Stimulated activated effector memory CD8-positive, alpha-beta T cell treated with anti-CD3 and anti-CD28 coated beads, Interleukin-12 subunit alpha, Interleukin-12 subunit beta, amount 100 ng/mL, for 72 hours (primary cell): ENCODE measurements at places on chromosomes 2 and 18.

GRCh38 chr2:64586883-64587481 lies 62.9 kb downstream of the AFTPH start:
- no peak for DNase-seq

GRCh38 chr2:174172802-174173355 lies 75.5 kb downstream of the OLA1 start:
- no peak for DNase-seq

DNA sequence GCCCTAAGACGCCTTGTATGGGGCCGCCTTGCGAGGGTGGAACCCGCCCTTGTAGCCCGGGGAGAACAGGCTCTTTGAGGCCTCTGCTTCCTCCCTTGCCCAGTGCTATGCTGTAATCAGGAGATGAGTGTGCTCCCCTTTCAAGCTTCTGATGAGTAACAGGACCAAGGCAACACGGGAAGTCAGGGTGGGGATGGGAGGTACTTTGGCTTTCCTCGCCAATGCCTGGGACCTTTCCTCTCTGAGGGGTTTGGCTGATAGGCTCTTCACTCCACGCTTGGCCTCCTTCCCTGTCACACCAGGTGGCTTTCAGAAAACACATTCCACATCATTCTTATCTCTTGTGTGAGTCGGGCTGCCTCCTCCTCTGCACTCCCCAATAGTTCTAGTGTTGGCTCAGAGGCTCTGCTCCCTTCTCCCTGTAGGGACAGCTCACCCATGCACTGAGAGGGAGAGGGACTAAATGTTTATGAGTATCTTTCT lies 223.7 kb upstream of the TRIB2 start:
- no peak for DNase-seq

GRCh38 chr2:223952280-223952968 lies 4.8 kb upstream of the MRPL44 start:
- no peak for DNase-seq

GRCh38 chr2:152455738-152456137 lies 120.8 kb downstream of the FMNL2 start:
- DNase-seq, result no peak

- no peak for DNase-seq
These were observed 118.7 kb downstream of the VAPA start for GRCh38 chr18:10032331-10033015.

GRCh38 chr18:58532298-58532697 lies 96.6 kb downstream of the ALPK2 start:
- DNase-seq, result no peak

DNA sequence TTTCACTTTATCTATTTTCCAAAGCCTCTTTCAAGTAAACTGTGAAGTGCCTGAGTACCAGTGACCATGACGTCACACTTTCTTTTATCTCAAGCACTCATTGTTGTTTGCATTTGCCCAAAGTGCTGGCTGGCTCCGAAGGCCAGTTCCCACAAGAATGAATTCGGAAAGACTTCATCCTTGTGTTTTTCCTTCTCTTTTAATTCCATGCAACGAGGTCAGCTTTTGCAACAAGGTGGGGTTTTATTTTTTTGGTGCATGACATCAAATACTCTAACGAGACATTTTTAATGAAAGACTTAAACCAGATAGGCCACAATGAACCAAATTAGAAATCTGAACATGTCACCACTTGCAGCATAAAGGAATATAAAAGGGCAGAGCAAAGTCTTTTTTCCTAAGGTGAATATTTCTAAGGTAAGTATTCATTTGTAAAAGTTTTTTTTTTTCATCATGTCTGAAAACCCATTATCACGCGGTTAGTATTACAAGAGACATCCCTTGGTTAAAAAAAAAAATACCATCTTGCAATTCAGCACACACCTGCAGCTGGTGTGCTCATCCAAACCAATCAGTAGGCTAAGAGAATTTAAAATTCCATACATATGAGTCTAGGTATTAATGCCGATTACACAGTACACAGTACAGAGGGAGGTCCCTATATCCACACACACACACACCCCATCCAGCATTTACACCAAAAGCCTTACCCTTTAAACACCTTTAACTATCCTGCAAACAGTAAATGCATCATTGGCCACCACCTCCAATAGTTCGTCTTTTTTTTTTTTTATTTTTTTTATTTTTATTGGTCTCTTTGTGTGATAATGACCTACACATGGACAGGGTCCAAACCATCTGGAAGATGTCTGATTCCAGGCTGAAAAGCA lies 2.3 kb downstream of the ARL4C start:
- no peak for DNase-seq

DNA sequence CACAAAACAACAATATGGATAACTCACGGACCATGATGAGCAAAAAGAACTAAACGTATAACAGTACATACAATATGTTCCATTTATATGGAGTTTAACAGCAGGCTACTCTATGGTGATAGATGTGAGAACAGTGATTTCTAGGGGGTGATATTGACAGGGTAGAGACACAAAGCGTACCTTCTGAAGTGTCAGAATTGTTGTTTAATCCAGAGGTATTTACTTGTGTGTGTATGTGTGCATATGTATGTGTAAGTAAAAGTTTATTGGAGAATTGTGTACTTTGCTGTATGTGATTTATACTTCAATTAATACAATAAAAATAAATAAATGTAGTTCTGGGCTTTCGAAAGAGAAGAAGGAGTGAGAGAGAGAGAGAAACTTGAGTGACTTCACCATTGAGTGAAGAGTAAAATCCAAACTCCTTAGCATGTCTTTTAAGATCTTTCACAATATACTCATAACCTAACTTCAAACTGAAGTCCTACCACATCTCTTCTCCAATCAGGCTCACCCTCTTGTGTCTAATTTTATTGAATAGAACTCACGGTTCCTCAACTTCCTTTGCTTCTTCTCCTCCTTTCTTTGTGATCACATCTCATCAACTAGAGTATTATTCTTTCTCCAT lies 126.0 kb upstream of the KLF7 start:
- DNase-seq, result no peak

- peak; percentile 82 for DNase-seq
These were observed 141.9 kb downstream of the ANKRD44 start for GRCh38 chr2:197168705-197169104.

DNA sequence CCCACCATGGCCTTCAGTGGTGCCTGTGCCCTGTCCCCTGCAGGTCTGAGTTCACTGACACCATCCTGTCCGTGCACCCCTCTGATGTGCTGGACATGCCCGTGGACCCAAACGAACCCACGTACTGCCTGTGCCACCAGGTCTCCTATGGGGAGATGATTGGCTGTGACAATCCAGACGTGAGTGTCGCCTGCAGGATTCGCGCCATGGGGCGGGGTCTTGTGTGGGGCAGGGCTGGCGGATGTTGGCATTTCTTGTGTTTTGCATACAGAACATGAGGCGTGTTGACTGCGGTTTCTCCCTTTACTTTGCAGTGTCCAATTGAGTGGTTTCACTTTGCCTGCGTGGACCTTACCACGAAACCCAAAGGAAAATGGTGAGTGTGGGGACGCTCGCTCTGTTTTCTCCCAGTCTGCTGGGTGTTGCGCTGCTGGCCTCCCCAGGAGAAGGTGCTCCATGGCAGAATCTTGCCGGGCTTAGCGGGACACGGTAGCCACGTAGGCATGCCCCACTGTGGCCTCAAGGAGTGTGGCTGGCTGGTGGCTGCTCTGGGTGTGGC lies 11.5 kb upstream of the D2HGDH start:
- no peak for DNase-seq

DNA sequence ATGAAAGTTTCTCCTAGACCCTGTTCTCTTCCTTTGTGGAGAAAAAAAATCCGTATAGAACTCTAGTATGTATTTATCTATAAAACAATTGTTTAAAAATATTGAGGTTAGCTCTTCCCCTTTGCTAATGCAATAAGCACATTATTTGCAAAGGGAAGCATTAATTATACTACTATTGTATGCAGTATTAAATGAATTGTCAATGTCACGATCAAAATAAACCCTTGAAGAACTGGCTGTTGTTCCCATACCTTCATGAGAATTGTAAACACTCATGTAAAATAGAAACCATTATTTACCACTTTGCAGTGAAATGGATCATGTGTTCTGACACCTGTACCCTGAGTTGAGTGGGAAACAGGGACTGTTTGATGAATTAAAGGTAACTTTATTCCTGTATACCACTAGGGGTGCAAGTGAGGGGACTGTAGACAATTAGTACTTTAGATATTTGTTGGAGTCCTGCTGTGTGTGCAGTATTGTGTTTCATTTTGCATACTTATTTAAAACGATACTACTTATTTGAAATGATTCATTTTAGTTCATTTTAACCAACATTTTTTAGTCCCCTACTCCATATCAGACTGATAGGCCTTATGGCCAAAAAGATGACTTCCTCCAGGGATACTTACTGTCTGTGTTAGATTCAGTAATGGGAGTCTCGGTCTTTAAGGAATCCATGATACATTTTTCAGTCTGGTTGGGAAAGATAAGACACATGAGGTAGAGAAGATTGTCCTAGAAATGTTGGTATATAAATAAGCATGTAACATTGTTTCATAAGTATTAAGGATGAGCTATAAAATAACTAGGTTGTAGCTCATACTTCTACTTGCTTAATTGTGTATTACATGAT lies 7.9 kb downstream of the PKP4 start:
- DNase-seq, result no peak

- peak; percentile 34 for DNase-seq
These were observed 31.4 kb upstream of the IL1B start for GRCh38 chr2:112867701-112868631.

DNA sequence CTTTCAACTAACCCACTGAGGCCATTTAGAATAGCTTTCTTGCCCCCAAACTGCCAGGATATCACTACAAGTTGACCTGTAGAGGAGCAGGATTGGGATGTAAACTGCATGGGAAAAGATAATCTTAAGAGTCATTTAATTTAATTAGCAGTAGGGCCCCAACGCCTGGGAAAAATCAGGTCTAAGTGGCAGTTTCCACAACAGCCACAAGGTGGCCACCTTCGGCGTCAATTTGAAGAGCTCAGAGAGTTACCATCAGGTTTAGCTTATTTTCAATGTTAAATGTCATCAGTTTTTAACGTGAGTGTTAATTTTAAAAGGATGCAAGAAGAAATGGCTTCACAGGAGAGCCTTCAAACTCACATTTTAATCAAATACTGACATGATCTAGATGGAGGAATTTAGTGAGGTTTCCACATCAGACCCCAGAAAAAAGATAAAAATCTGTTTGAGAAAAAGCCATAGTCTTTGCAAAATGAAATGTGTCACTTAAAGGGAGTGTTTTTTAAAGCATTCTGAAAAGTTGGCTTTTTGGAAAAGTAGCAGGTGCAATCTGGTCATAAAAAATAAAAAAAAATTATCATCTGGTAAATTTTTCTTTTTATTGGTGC lies 77.3 kb upstream of the UPP2 start:
- peak; percentile 67 for DNase-seq

GRCh38 chr2:145351864-145352425 lies 832.0 kb upstream of the ZEB2 start:
- no peak for DNase-seq

- DNase-seq, result no peak
These were observed 863.7 kb downstream of the MBD2 start for GRCh38 chr18:53360501-53361443.

DNA sequence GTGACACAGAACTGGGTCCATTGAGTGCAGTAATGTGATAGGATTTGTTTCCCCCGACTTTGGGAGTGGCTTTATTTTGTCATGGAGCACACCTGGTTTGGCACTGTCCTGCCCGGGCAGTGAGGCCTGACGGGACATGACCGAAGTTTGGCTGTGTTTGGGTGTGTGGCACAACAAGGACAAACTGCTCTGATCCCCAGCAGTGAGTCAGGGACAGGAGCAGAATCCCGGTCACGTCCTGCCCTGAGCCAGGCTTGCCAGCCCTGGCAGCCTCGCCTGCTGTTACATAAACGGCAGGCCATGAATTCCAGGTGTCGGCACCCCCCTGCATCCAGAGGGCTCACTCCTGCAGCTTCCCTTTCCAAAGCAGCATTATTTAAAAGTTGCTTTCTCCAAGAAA lies 45.7 kb downstream of the IMPA2 start:
- DNase-seq, result no peak

- no peak for DNase-seq
These were observed 13.2 kb downstream of the MSH6 start for GRCh38 chr2:47796090-47796697.

DNA sequence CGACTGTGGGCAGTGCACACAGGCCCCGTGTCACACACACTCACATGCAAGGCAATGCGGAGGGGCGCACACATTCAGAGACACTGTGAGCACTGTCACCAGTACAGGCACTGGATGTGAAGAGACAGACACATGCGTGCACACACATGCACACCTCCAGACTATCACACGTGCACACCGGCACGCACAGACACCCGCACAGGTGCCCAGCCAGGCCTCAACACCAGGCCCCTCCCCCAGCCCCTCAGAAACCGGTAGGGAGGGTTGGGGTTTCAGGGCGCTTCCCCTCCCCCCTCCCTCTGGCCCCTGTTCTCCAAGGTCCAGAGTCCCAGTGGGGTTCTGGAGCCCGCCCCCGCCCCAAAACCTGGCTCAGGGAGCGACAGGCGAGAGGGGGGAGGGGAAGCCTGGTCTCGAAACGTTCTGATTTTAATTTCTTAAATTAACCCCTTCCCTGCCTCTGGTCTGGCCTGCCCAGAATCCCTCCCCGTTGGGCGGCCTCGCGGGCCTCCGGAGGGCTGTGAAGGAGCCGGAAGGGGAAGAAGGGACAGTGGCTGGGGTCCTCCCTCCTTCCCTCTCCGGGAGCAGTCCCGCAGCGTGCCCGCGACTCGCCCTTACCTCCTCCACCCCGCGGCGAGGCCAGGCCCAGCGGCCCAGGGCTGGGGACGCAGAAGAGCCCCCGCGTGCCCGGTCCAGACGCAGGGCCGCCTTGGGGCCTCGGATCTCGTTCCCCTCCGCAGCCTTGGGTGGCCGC lies 558 bp downstream of the FBXO41 start:
- DNase-seq, result peak; percentile 53

- DNase-seq, result no peak
These were observed 193.8 kb upstream of the RND3 start for GRCh38 chr2:150681120-150681804.

DNA sequence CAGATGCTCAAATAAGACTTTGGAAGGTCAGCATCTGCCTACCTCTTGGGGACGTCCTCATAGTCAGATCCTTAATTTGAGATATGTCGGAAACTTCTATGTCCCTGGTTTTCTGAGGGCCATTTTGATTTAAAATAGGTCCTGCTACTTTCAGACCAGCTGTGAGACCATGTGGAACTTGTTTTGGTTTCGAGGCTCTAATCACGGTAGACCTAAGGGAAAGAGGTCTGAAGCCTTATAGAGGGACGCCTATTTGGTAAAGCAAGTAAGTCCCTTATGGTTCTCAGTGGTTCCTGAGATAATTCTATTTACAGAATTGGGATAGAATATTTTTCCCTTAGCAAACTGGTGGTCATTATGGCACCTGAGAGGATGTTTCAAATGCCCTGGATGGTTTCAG lies 75.1 kb downstream of the RFTN2 start:
- DNase-seq, result no peak

DNA sequence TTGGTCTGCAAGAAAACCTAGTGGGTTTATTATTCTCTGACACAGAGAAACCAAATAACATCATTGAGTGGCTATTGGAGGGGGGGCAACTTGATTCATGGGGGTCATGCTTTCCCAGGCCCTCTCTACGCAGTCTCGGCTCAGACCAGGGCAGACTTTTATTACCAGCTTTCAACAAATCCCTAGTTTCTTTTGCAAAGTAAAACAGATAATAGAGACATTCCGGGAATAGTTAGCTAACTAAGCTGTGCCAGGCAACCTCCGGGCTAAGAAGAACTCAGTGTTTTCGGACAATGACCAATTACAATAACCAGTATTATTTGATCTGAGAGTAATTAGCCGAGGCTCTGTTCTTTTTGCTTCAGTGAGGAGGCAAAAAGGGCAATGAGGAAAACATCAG lies 66.3 kb downstream of the CDK15 start:
- no peak for DNase-seq
